Substantia nigra (tissue), 51 donors: ENCODE measurements at places on chromosomes 12 and 14.

- DNase-seq = no peak
These were observed 5.1 kb upstream of the MED13L start for GRCh38 chr12:116282371-116283286.

DNA sequence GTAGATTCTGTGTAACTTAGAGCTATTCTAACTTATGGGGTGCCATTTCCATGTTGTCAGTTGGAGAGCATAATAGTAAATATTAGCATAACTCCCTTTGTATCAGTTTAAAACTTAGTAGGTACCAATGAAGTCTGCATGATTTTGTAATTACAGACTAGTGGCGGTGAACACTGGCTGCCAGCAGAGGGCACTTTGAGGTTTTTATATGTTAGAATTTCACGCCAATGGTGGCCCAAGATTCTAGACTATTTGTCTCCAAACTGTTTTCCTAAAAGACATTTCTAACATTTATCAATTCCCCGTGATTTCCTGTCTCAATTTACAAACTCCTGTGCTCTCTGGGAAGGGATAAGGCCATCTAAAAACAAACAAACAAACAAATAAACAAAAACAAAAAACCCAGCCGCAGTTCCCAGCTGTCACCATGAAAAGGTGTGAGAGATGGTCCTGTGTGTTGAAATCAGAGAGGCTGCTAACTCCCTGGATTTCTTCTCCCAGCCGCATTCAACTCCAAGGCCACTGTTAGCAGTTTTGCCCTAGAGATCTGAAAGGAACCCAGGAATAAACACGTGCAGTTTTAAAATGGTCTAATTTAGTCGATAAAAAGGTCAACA lies 57.6 kb downstream of the BRMS1L start:
- no peak for DNase-seq

DNA sequence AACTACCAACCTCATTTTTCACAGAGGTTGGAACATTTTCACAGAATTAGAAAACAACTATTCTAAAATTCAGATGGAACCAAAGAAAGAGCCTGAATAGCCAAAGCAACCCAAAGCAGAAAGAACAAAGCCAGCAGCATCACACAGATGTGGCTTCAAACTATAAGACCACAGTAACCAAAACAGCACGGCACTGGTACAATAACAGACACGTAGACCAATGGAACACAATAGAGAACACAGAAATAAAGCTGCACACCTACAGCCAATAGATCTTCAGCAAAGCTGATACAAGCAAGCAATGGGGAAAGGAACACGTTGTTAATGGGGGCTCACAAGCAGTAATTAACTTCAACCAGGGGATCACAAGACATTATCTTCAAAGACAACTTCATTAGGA lies 87.8 kb upstream of the FERMT2 start:
- DNase-seq = no peak

DNA sequence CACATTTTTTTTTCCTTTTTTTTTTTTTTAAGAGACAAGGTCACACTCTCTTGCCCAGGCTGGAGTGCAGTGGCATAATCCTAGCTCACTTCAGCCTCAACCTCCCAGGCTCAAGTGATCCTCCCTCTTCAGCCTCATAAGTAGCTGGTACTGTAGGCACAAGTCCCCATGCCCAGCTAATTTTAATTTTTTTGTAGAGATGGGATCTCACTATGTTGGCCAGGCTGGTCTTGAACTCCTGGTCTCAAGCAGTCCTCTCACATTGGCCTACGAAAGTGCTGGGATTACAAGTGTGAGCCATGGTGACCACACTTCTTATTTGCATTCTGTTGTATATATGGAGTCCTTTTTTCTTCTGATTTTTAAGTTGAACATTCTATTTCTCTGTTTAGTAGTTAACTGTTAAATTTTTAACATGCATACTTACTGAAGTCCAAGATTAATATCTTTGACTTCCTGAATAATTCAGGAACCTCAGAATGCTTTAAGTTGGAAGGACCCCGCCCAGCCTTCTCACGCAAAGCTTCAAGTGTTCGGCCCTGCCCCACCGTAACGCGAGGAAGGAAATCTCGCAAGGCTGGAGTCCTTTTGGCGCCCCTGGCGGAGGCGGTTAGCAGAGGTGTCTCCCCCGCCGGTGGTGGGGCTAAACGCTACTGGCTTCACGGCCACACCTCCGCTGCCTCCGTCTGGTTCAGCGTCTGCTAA lies 21.6 kb downstream of the SPATS2 start:
- no peak for DNase-seq

DNA sequence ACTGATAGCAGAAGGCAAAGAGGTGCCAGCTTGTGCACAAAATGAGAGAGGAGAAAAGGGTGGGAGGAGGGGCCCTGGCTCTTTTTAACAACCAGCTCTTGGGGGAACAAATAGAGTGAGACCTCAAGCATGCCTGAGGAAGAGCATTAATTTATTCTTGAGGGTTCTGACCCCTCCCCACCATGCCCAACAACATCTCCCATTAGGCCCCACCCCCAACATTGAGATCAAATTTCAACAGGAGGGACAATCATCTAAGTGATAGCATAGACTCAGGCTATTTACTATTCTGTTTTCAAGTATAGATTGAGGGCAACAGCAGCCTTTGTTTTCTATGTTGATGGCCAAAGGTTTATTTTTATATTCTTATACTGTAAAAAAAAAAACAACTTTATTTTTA lies 59.7 kb downstream of the FUT8 start:
- no peak for DNase-seq

- DNase-seq = no peak
These were observed 40.1 kb downstream of the PTGER2 start for GRCh38 chr14:52354242-52354641.

GRCh38 chr12:43912859-43913258 lies 77.0 kb downstream of the TMEM117 start:
- no peak for DNase-seq

GRCh38 chr14:63478437-63478852 lies 64.7 kb downstream of the PPP2R5E start:
- no peak for DNase-seq

DNA sequence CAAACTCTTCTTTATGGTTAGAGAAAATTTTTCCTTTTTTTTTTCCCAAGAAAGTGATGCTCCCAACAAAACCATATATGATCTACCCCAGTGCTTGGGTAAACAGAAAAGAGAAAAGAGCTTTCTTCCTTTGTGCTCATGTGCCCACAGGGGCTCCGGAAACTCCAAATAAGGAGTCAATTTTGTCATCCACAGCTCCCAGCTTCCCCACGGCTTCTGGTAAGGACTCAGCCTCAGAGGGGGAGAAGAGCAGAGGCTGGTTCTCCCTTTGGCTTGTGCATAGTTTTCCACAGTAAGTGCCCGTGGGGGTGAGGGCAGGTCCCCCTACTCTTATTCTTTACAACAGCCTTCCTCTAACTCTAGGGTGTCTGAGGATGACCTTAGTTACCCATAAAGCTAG lies 13.3 kb upstream of the RGS6 start:
- DNase-seq = no peak

DNA sequence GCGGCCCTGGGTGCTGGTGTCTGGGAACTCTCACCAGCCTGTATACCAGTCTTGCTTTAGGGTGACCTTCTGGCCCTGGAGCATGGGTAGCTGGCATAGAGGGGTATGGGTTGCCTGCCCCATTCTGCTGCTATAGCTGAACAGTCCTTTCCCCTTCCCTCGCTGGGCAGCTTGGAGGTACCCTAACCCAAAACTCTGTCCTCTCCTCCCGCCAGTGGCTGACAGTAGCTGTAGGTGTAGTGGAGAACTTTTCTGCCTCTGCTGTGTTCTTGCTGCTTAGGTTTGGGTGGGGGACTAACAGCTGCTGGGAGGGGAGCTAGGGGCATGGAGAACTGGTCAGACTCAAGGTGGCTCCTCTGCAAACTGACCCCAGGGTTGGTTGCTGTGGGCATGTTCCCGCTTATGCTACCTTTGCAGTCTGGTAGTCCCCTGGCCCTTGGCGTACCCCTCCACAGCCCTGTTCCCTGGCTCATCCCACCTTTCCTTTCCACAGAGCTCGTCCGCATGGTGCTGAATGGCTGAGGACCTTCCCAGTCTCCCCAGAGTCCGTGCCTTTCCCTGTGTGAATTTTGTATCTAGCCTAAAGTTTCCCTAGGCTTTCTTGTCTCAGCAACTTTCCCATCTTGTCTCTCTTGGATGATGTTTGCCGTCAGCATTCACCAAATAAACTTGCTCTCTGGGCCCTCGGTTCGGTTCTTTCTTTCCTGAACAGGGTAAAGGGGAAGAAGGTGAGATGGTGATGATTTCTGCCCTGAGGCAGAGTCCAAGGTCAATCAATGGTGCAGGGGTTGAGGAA lies 2.9 kb downstream of the MYL6 start:
- DNase-seq = no peak

DNA sequence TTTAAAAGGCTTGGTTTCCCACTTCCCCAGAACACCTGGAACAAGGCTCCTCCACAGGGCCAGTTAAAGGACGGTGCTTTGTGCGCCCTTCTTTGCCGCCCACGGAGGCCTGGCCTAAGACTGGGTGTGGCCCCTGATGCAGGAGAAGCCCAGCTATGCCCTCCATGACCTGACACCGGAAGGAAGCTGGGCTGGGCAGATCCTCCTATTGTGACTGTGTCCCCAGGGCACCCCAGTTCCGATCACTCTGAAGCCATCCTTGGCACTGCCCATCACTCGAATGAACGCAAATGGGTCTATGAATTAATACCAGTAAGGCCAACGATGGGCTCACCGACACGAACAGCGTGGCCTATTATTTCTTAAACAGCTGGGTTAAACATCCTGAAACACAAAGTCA lies 42.6 kb downstream of the FBXO21 start:
- no peak for DNase-seq

- DNase-seq = no peak
These were observed 11.5 kb upstream of the PLEK2 start for GRCh38 chr14:67423424-67423823.

DNA sequence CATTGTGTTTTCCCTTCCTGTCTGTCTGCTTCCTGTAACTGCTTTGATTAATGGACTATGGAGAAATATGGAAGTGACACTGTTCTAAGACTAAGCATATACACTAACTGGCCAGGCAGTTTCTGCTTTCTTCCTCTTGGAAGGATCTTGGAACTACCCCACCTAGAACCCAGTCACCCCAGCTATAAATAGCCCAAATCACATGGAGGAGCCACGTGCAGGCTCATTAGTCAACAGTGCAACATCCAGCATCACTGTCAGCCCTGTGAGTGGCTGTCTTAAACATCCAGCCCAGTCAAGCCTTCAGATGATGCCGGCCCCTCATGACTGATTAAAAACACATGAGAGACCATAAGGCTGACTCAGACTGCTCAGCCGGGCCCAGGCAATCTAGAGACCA lies 39.2 kb downstream of the BCAT1 start:
- no peak for DNase-seq

GRCh38 chr12:1907652-1908611 lies 10.5 kb downstream of the CACNA2D4 start:
- no peak for DNase-seq

DNA sequence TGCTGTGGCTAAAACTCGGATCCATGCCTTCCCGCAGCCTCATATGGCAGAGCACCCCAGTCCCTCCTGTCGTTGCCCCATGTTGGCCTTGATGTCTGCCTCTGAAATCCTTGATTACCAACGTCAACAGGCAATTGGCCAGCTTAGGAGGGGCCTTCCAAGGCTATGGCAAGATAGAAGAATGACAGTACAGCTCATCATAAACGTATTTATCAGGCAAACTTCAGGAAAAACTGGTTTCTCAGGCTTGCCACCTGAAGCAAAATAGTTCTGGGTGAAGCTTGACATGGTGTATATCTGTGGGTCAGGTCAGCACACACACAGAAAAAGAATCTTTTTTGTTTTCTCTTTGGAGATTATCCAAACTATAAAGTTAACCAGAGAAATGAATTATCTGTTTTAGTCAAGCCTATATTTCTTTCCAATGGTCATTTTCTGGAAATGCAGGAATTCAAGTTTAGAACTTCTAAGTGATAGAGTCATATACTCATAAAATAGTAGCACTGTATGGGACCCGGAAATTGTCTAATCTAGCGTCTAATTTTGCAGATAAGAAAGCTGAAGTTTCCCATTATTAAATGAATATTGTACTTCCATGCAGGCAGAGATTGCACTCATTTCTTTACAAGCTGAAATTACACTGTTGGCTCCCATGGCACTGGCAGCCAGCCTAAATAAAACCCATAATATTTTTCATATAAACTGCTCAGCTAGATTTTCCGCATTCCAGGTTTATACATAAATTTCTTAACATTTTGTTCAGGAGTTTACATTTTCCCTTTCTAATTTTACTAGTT lies 24.4 kb upstream of the DUSP16 start:
- DNase-seq = no peak

GRCh38 chr12:25840678-25841465 lies 117.6 kb upstream of the RASSF8 start:
- no peak for DNase-seq

GRCh38 chr14:21072031-21072473 lies 1.9 kb downstream of the ARHGEF40 start:
- DNase-seq = no peak

DNA sequence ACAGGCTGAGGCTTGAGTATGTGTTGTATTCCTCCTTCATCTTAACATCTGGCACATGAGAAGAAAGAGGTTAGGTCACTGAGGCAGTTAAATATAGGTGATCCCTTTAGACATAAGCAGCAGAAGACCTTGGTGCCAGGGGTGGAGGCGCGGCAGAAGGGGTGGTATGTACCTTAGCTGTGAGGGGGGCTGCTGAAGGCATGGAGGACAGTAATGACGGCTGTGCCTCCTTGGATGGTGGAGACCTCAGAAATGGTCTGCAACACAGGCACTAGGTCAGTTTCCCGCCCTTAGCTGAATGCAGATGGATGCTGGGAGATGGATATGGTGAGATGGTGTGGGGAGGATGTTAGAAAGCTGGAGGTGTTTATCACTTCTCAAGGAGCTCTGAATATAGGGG lies 1.5 kb upstream of the PNMA1 start:
- DNase-seq = no peak

DNA sequence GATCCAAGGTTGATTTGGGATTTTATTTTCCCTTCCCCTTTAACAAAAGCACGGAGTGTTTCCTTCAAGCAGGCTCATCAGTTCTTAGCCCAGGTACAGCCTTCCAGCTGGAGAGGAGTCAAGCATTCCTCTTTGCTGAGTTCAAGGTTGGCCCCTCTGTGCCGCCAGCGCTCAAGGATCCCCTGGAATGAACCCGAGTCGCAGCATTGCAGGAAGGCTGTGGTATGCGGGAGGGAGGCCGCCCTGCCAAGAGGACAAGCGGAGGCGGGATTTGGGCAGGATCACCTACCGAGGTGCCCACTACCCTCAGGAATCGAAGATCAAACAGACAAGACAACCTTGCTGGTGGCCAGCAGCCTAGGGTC lies 53.9 kb upstream of the NCOR2 start:
- DNase-seq = no peak

- DNase-seq = no peak
These were observed 84.7 kb downstream of the HECTD1 start for GRCh38 chr14:31122921-31123320.
